ENCODE measurements at places on chromosomes 16 and 17. TPM values are rescaled to one million over a fixed set of nuclear protein-coding genes. Genes with fewer than 3 reads are reported as not detected.

Gene MLX
- 66.2 TPM for total RNA-seq

Gene GAST
- not detected for total RNA-seq

Gene GPR139
- total RNA-seq = not detected

Gene GJD3
- total RNA-seq = not detected

Gene STH
- not detected for total RNA-seq

Gene USP43
- total RNA-seq = 0.17 TPM

Gene CIAO2B
- 174 TPM for total RNA-seq

Gene SOX15
- 0.13 TPM for total RNA-seq

Gene ACE
- total RNA-seq = 0.51 TPM

Gene NPIPA5
- total RNA-seq = 14.3 TPM

Gene SNAI3
- total RNA-seq = 2.3 TPM

Gene GLIS2
- 0.15 TPM for total RNA-seq

Gene KREMEN2
- total RNA-seq = 0.08 TPM

Gene RNF43
- total RNA-seq = 0.67 TPM

Gene SHISA9
- not detected for total RNA-seq

Gene PLLP
- total RNA-seq = 0.17 TPM

Gene PERCC1
- total RNA-seq = 0.70 TPM

Gene NPTX1
- total RNA-seq = 0.51 TPM

Gene TMIGD1
- total RNA-seq = not detected

Gene AHSP
- not detected for total RNA-seq

Gene CLEC3A
- not detected for total RNA-seq

Gene HSD11B2
- 1.9 TPM for total RNA-seq

Gene FAM20A
- total RNA-seq = not detected

Gene MAF
- 51.6 TPM for total RNA-seq

Gene PPP4C
- total RNA-seq = 137 TPM

Gene NTN1
- 0.40 TPM for total RNA-seq

Gene ZNF469
- total RNA-seq = 1.4 TPM

Gene SYCE1L
- 4.2 TPM for total RNA-seq

Gene KRT15
- not detected for total RNA-seq

Gene ZDHHC1
- total RNA-seq = 1.1 TPM

Gene CEP295NL
- total RNA-seq = not detected

Gene PRAC1
- not detected for total RNA-seq

Gene CDK5R1
- total RNA-seq = 10.1 TPM

Gene FBXL16
- total RNA-seq = 5.7 TPM

Gene ZNF629
- total RNA-seq = 5.5 TPM

Gene DBNDD1
- 0.11 TPM for total RNA-seq

Gene DNAJC7
- 108 TPM for total RNA-seq

Gene KDM6B
- total RNA-seq = 65.4 TPM

Gene GTF3C1
- 60.3 TPM for total RNA-seq

Gene PYY
- not detected for total RNA-seq

Gene OTOA
- 0.29 TPM for total RNA-seq

Gene OR1F1
- not detected for total RNA-seq

Gene C17orf78
- total RNA-seq = not detected

Gene DNAI2
- total RNA-seq = 0.36 TPM

Gene TMEM235
- total RNA-seq = not detected
